ENCODE measurements at places on chromosomes 1 and 21. TPM values are rescaled to one million over a fixed set of nuclear protein-coding genes. Genes with fewer than 3 reads are reported as not detected.

CYP2J2 gene
- 8.8 TPM for total RNA-seq

GRCh38 chr1:229536982-229537381 is 21.5 kb downstream of the ABCB10 start:
- ATAC-seq = no peak

- ATAC-seq = no peak
Measured at GRCh38 chr1:116712510-116712909, 41.7 kb upstream of the CD2 start.

KISS1 gene
- total RNA-seq = not detected

ACBD3 gene
- 33.9 TPM for total RNA-seq

SPATA46 gene
- total RNA-seq = not detected

DNA sequence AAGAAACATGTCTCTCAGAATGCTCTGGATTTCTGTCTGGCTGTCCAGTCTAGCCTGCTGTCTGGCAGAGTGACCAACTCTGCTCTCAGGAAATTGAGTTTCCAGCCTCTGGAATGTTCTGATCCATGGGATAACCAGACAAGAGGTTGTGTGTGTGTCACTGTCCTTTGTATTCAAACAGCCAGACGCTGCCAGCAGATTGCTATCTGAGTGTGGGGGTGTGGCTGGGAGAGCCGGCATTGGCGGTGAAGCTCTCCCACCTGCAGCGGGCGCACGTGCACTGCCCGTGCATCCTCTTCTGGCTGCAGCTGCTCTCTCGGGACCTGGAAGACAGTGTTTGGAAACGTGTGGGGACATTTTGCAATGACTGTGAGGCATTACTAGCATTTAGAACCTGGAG is 26.1 kb downstream of the PKP1 start:
- peak; percentile 17 for ATAC-seq

GRCh38 chr21:34878501-34878900 is 170.6 kb downstream of the RUNX1 start:
- ATAC-seq = peak; percentile 57

CFHR5 gene
- not detected for total RNA-seq

DNA sequence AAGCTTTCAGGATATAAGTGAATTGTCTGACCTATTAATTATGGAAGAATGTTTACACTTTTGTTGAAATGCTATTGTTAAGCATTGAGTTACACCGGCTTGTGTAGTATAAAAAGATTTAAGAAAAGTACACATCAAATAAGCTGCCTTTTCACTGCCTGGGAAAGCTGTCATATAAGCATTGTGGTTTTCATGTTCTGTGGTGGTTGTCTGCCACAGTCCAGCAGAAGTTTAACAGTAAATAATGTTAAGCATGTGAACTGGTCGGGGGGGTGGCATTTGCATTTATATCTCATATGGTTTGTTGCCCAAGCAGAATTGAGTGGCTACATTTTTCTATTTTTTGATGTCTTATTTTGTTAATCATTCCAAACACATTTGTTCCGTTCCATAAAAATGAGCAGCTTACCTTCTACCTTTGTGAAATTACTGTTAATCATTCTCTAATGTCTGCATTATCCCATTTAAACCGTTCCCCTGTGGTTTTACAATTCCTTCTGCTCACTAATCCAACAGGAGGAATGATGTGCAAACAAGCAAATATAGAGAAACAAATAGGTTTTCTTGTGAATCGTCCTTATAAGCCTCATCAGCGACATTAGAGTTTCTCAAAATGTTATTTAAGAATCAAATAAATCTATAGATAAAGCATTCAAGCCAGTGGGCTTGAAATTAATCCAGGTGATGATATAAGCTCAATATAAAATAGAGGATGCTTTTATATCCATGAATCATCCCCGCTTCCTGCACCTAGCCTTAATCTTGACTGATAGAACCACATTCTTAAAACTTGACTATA is 160.8 kb upstream of the SAMSN1 start:
- peak; percentile 52 for ATAC-seq

KRTAP19-1 gene
- not detected for total RNA-seq

GRCh38 chr21:31184459-31184858 is 146.2 kb upstream of the KRTAP19-8 start:
- no peak for ATAC-seq

DNA sequence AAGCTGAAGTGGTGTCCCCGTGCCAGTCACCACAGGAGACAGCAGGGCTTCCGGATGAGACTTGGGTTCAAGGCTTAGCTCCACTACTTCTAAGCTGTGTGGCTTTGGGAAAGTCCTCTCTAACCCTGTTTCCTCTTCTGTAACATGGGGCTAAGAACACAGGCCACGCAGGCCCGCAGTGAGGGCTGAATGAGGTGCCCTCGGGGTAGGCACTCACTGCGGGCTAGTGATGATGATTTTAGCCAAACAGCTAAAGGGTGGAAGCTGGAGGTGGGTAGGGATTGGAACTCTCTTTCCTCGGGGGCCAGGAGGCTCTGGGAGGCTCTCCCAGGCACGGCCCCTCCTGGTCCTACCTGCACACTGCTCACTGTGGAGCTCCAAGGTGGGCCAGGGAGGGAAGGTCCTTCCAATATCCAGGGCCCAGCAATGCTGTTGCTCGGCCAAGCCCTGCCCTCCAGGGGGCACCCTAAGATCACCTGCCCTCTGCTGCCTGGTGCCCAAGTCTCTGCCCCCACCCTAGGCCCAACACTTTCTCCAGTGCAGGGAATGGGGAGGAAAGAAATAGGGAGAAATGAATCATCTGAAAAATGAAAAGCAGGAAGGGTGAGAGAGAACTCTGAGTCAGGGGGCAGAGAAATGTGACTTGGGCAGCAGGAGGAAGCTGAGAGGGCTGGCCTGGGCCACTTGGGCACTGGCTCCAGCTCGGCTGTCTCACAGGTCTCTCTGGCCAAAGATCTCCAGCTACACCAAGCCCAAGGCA is 19.2 kb upstream of the EVA1B start:
- ATAC-seq = peak; percentile 64

- ATAC-seq = no peak
Measured at GRCh38 chr1:16276302-16277030, 39.5 kb upstream of the CPLANE2 start.

GRCh38 chr1:28359592-28360239 is 9.8 kb upstream of the PHACTR4 start:
- ATAC-seq = peak; percentile 51

GRCh38 chr21:44018813-44019567 is 6.9 kb downstream of the TRAPPC10 start:
- no peak for ATAC-seq

S100A7A gene
- 24.6 TPM for total RNA-seq
